ENCODE measurements at places on chromosomes 11 and 22.

GRCh38 chr11:90241414-90241813 is 18.6 kb upstream of the CHORDC1 start:
- no peak for DNase-seq

DNA sequence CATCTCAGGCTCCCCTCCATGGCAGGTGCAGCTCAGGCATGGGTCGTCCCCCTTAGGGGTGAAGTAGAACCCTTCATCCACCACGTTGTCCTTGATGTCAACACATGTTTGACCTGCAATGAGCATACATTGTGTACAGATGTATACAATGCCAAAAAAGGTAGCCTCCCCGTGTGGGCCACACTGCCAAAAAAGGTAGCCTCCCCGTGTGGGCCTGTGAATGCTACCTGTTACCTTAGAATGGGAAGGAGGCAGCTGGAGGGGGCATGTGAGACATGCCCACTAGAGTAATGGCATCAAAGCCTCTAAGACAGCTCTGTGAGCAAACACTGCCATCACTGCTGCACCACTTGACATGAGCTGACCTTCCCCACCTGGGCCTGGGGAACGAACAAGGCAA is 73.7 kb downstream of the DGCR2 start:
- no peak for DNase-seq

GRCh38 chr11:5046754-5047330 is 516 bp downstream of the OR52J3 start:
- no peak for DNase-seq

DNA sequence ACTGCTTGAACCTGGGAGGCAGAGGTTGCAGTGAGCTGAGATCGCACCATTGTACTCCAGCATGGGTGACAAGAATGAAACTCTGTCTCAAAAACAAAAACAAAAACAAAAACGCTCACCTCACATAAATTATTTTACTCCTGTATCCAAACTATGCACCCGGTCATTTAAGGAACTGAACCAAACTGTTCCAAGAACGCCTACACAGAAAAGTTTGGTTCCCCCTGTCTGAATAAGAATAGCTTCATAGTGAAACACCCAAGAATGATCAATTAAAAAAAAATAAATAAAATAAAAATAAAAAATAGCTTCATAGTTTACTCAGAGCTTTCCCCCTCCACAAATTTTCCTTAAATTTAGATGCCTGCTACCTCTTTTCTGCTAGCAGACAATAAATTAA is 13.7 kb downstream of the NUP98 start:
- DNase-seq, result no peak

DNA sequence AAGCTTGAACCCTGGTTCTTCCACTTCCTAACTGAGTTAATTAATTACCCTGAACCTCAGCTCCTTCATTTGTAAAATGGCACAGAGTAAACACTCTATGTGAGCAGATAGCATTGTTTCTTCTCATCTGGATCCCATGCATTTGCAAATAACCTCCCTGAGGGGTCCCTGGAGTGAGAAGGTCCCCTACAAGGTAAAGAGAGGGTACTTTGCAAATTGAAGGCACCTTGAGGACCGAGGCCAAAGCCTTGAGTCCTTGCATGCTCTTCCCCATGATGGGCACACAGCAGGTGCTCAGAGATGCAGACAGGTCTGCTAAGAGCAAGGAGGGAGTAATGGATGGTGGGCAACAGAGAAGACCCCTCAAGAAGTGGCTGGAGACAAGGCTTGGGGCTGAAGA is 33.2 kb downstream of the OTOG start:
- no peak for DNase-seq

DNA sequence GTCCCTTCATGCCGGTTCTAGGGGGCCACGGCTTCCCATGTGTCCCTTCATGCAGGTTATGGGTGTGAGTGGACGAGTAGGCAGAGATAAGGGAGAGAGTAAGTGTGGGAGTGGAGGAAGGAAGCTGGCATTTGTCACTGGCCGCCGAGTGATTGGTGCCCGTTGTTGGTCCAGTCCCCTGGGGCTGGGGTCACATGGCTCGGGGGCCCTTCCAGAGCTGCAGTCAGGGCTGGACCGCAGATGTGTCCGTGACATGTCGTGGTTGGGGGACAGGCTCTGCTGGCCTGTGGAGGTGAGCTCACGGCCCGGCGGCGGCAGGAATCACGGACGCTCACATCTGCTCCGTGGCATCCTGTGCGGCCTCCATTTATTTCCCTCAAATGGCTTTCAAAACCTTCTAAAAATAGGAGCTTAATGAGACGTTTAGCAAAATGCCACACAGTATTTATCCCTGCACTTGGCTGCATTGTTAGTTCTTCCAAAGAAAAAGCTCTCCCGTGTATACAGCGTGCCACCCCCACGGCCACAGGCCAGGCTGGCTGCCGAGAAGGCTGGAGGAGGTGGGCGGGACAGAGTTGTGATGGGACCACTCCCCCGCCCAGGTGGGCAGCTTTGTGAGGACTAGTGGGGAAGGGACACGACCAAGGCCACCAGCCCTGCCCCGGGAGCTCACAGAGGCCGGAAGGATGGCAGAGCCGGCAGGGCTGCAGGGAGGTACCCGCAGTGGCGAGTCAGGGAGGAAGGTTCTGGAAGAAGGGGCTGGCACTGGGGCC is 386.7 kb downstream of the TBC1D22A start:
- no peak for DNase-seq

DNA sequence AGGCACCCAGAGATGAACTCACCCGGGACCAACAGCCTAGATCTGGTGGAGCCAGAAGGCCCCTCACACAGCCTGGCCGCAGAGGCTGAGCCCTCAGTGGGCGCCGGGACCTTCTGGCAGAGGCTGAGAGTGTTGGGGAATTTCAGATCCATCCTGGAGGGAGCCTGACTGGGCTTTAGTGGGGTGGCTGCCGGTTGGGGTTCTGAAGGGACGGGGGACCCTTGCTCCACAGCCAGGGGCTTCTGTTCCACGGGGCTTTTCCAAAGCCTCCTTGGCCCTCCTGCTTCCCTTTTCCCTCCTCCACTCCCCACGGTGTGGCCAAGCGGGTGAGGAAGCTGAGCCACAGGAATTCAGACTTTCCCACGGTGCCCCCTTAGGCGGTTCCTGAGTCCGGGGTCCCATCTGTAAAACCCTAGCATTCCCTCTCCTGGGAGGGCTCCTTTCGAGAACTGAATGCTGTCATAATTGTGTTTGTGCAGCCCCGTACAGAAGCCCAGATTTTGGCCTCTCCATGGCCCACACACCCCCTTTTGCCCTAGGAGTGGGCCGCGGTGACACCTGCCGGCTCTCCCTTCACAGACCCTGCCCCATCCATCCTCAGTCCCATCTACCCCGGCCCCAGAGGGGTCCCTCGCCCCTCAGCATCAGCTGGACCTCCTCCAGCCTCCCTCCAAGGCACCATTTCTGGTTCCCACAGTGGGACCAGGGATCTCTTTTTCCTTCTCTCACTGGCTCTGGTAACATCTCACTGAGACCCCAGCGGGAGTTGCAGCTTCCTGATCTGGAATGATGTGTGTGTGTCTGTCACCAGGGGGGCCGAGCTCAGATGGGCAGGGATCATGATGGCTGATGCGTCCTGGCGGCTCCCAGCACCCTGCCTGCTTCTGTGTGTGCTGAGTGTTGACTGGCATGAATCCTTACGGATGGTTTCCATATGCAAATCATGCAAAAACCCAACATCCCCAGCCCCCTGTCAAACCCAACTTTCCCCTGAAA is 1048.4 kb downstream of the TBC1D22A start:
- no peak for DNase-seq

- no peak for DNase-seq
These were observed 74.6 kb upstream of the KCNQ1OT1 start for GRCh38 chr11:2774173-2775082.

- DNase-seq, result no peak
These were observed 114.1 kb upstream of the TBCEL start for GRCh38 chr11:120909676-120910416.

DNA sequence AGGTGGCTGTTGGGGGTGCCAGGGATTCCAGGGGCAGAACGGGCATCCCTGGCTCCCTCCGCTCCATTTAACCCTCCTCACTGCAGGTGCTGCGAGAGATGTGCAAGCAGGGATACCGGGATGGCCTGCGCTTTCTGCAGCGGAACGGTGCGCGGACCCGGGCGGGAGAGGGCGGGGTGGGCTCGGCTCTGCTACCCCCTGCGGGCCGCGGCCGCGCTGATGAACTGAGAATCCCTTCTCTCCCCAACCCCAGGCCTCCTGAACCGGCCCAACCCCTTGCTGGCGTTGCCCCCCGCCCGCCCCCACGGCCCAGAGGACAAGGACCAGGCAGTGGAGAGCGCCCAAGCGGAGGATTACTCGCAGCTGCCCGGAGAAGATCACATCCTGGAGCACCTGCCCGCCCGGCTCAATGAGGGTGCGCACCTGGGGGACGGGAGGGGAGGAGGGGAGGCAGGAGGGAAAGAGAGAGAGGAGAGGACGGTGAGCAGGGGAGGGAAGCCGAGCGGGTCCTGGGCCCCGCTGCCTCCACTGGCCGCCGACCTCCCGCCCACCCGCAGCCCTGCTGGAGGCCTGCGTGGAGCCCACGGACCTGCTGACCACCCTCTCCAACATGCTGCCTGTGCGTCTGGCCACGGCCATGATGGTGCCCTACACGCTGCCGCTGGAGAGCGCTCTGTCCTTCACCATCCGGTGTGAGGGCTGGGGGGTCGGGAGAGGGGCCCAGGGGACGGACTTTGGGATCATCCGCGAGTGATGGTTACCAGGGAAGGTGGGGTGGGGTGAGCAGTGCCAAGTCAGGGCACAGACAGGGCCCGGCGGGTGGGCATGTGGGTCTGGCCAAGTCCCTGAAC is 4.1 kb upstream of the CRACR2B start:
- no peak for DNase-seq

DNA sequence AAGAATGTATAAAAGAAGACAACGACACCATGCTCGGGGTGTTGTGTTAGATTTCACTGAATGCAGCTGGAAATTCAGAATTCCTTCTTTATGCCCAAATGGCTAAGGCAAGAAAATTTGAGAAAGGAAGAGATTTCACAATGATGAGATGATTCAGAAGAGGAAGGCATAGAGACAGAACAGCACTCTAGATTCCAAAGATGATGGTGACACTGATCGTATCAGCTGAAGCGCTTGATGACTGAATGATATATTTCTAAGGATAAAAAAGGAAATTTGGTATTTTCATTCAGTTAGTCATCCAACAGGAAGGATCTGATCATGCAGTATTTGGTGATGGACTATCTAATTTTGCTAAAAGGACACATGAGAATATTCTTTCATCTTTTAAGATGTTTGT is 189.2 kb downstream of the EFCAB6 start:
- no peak for DNase-seq

DNA sequence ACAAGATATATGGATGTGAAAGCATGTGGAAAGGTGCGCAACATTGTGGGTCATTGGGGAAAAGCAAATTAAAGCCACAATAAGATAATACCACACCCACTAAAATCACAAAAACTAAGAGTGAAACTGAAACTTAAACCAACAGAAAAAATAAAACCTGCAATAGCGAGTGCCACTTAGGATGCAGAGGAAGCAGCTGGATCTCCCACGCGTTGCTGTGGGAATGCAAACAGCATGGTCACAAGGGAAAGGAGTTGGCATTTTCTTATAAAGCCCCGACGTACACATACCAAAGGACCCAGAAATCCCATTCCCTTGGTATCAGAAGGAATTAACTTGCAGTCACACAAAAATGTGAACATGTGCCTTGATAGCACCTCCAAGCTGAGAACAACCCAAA is 712.0 kb downstream of the TBC1D22A start:
- DNase-seq, result no peak

- no peak for DNase-seq
These were observed 45.2 kb downstream of the CLPB start for GRCh38 chr11:72389116-72389515.

- DNase-seq, result no peak
These were observed 16.5 kb downstream of the C11orf91 start for GRCh38 chr11:33684003-33684706.

- DNase-seq, result no peak
These were observed 55.9 kb downstream of the PPFIA1 start for GRCh38 chr11:70326365-70326811.

DNA sequence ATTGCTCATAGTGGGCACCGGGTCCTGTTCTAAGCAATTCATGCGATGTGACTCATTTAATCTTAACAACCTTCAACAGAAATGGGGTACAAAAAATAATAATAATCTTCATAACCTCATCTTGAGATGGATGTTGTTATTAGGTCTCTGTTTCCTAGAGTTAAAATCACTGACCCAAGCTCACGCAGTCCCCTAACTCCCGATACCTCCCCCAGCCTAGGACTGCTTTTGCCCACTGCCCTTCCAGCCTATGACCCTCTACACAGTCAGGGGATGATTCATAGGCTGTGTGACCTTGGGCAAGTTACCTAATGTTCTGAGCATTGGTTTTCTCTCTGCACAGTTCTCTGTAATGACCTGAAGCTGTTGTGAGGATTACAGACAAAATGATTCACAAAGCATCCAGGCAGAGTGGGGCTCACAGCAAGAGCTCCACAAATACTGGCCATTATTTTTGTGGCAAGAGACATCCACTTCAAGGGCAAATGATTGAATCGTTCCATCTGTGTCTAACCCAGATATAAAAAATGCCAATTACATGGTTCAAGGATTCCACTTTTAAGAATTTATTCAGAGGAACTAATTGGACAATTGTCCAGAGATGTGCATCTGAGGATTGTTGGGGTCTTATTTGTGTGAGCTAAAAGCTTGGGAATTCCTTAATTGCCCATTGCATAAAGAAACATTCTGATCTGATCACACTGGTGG is 20.0 kb downstream of the MTFP1 start:
- no peak for DNase-seq

- no peak for DNase-seq
These were observed 139.3 kb downstream of the CEP164 start for GRCh38 chr11:117466966-117467365.

- DNase-seq, result peak; percentile 61
These were observed at the start of gene EP300 for GRCh38 chr22:41092023-41092817. Gene EP300 (plus strand): TSS chr22:41092592. CDS start chr22:41093005, 413 bp downstream.

DNA sequence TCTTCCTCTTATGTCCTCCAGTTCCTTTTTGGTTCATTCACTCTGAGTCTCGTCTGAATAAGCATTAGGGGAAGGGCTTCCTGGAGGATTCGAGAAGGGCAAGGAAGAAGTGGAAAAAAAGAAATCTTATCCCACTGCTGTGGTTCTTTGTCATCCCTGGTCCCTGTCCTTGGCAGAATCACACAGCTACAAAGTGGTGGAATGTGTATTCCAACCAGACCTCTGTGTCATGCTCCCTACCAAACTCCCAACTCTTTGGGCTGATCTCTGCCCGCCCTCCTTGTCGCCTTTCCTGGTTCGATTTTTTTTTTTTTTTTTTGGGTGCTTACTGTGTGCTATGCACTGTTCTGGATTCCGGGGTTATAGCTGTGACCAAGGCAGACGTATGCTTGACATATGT is 61.0 kb downstream of the TEAD1 start:
- no peak for DNase-seq

DNA sequence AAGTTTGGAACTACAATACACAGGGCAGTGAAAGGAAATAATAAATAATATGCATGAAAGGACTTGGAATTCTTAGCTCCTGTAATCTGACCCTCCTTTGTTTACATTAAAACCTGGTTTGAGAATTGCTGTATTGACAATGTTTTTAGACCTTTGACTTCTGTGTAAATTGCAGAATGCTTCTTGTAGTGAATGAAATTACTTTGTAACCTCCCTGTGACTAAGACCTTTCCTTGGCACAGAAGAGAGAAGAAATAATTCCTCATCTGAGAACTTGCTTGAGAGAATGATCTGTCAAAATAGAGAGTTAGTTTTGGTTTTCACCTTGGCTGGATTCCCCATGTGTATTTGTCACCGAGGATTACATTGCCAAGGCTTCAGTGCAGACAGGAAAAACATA is 640.0 kb upstream of the ANO5 start:
- no peak for DNase-seq
